ENCODE measurements at places on chromosomes 16 and 17.

DNA sequence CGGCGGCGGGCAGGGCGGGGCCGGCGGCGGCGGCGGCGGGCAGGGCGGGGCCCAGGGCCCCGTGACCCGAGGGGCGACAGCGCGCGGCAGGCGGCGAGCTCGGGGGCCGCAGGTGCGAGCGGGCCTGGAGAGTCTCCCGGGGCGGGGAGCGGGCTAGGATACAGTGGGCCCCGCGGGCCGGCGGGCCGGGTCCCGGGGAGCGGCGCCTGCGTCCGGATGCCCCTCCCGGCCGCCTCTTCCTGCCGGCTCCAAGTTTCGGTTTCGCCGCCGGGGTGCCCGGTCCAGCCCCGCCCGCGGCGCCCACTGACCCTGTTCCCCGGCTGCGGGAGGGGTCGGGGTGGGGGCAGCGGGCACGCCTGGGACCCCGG is at the start of gene RNF213:
Gene RNF213 (plus strand): TSS at position 62 of the 368 bp plus-strand sequence. CDS start 2,830 bp downstream, outside the sequence.
- DNase-seq = no peak

DNA sequence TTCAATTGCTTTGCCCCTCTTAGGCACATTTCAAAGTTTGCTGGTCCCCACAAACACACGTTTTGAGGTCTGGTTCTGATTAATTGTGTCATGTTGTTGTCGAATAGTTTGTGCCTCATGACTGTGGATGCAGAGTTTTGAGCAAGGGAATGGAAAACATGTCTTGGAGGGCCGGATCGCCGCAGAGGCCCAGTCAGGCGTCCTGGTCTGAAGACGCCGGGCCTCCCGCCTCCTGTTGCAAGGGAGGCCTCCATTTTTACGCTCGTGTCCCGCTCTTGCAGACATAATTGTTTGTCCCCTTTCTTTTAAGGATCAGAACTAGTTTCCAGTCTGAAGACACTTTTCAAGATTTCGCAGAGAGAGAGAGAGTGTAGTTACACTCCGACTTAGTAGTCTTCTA is 3.2 kb downstream of the NTN1 start:
- DNase-seq = no peak

DNA sequence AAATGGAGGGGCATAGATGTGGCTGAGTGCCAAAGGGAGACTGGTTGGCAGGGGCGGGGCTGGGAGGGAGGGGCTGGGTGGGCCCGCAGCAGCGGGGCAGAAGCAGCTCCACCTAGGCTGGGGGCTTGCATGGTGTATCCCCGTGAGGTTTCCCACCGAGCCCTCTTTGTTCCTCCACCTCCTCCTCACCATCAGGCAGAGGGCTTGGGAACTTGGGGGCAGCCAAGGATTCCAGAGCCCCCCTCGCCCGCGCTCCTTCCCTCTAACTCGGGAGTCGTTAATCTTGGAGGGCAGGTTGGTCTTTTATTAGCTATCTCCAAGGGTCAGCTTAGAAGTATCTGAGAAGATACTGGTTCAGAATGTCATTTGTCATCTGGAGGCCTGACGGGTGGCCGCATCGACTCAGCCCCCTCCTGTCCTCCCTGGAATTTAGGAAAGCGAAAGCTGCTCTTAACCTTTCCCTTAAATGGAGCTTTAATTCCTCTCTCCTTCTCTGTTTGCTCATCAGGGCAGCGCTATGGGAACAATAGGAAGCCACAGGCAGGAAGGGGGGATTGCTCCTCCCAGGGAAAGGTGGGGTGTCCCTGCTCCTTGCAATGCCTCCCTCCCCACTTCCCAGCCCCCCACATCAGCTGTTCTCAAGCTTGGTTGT is 274.3 kb upstream of the XYLT1 start:
- no peak for DNase-seq

GRCh38 chr17:66605541-66605940 is 229.4 kb upstream of the CACNG5 start:
- DNase-seq = no peak

- DNase-seq = peak; percentile 52
Observed at GRCh38 chr17:81711814-81712467, at the start of gene SLC25A10. TSS of gene SLC25A10 (plus strand) at chr17:81712284. CDS start at chr17:81712427, 143 bp downstream.

- DNase-seq = no peak
Observed at GRCh38 chr16:83542491-83542890, 265.3 kb upstream of the HSBP1 start.

GRCh38 chr17:31389657-31390381 is 1.7 kb upstream of the RAB11FIP4 start:
- DNase-seq = no peak

GRCh38 chr16:88285514-88285822 is 97.3 kb upstream of the ZNF469 start:
- no peak for DNase-seq

GRCh38 chr17:45873728-45874127 is 20.6 kb upstream of the MAPT start:
- no peak for DNase-seq

DNA sequence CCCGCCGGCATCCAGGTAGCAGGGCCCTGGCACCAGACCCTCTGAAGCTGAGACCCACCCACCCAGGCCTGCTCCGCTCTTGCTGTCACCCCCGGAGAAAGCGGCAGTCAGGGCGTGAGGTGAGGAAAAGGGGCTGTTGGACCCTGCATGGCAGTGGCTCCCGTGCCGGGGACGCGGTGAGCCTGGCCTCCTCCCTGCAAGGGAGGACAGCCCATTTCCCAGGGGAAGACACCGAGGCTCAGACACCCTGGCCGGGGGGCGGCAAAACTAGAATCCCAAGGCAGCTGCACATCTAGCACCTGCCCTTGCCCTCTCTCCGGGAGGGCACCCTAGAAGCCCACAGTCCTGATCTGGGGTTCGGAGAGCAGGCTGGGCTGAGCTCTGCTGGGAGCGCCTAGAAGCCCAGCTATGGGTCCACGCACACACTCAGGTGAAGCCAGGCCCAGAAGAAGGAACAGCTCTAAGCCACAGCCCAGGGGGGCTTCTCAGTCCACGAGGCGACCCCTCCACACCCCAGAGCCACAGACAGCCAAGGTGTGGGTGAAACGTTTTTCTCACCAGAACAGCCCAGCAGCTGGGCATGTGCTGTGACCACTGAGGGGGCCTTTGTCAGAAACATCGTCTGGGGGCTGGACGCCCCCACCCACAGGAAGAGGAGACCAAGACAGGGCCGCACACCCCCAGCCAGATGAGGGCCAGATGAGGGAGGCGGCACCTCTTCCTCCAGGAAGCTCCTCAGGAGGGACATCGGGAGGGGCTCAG is 22.4 kb downstream of the SLC7A5 start:
- DNase-seq = no peak

GRCh38 chr16:67396159-67397035 is 3.1 kb upstream of the TPPP3 start:
- no peak for DNase-seq

DNA sequence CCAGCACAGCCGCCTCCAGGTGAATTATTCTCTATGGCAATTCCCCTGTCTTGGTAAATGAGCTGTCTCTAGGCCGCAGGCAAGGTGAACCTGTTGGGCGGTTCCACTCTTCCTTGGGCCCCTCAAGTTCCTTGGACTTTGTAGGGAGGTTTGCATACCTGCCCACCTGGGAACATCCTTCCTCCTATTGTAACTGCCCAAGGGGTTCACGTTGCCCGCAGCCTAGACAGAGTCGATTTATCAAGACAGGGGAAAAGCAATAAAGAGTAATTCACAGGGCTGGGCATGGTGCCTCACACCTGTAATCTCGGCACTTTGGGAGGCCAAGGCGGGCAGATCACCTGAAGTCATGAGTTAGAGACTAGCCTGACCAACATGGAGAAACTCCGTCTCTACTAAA is 122.5 kb downstream of the KCNJ18 start:
- DNase-seq = no peak

GRCh38 chr17:36851250-36851649 is 86.0 kb upstream of the LHX1 start:
- no peak for DNase-seq

DNA sequence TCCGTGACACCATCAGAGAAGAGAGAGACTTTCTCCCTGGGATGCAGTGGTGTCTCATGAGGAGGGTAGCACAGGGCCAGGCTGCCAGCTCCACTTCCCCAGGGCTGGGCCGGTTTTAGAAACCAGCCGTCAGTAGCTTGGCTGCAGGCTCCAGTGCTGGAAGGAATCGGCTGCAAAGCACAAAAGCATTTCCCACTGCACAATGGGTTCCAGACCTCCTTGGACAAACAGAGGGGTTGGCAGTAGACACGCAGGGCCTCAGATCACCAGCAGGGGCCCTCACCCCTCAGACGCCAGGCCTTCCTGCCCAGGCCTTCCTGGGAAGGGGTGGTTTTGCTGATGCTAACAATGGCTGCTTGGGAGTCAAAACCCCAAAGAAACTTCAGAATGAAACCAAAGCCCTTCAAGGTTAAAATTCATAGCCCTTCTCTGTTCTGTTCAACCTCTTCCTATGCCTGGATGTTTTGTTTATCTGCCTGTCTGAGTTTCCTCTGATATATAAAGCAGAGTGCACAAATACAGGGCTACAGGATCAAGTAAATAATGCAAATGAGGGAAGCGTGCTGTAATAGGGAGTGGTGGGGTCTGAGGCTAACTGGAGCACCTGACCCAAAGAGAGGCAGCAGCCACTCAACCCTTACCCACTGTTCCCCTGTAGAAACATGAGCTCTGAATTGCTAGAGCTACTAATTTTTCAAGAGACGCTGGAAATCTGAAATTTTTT is 26.2 kb downstream of the TEKT5 start:
- no peak for DNase-seq

DNA sequence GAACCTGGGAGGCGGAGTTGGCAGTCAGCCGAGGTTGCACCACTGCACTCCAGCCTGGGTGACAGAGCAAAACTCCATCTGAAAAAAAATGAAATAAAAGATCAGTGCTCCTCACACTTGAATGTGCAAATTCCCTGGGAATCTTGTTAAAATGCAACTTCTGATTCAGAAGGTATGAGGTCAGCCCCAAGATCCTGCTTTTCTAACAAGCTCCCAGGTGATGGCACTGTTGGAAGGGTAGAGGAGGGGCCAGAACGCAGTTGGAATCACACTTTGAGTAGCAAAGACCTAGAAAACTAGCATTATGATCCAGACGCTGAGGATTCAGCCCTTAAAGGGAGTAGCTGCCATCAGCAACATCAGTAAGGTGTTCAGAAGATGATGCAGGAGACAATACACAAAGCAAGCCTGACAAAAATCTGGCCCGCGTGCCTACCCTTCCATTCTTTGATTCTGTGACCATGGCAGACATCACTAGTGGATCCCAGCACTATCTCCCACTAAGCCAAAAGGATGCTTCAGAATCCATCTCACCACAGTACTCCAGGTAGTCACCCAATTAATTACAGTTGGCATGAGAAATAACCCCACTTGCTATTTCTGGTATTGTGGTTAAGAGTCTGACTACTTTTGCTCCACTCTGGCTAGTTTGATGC is 33.1 kb upstream of the MEIOC start:
- DNase-seq = no peak

GRCh38 chr16:82793528-82794245 is 166.9 kb downstream of the CDH13 start:
- no peak for DNase-seq

- DNase-seq = no peak
Observed at GRCh38 chr16:62392698-62393097, 356.5 kb upstream of the CDH8 start.

GRCh38 chr17:78774453-78774852 is 7.6 kb downstream of the CYTH1 start:
- no peak for DNase-seq

GRCh38 chr17:51528111-51528510 is 267.8 kb downstream of the UTP18 start:
- no peak for DNase-seq

- no peak for DNase-seq
Observed at GRCh38 chr17:49959183-49959935, 9.6 kb upstream of the DLX4 start.

GRCh38 chr17:14359163-14360020 is 58.5 kb downstream of the HS3ST3B1 start:
- no peak for DNase-seq

All from NCI-H1048 (cell line).